ENCODE measurements at places on chromosomes 7 and 10.

DNA sequence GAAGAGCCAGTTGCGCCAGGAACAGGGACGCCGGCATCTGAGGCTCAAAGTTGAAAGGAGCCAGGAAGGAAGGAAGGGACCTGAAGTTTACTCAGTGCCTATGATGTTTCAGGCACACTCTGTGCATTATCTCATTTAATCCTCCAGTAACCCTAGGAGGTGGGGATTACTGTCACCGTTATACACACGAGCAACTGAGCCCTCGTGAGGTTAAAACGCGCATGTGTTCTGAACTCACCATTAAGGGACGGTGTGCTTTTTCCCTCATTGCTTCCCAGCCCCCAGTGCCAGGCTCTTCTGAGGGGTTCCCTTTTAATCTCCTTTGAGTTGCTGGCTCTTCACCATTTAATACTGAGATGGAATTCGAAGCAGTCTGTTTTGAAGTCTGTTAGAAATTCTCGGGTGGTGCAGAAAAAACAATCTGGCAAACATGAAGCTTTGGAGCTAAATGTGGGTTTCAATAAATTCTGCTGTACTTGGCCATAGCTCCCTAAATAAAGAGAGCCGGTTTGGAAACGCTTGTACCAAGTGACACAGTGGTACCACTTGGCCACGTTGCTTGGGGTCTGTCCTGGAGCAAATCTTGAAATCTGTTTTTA is 102.2 kb downstream of the TAX1BP1 start:
- no peak for DNase-seq

DNA sequence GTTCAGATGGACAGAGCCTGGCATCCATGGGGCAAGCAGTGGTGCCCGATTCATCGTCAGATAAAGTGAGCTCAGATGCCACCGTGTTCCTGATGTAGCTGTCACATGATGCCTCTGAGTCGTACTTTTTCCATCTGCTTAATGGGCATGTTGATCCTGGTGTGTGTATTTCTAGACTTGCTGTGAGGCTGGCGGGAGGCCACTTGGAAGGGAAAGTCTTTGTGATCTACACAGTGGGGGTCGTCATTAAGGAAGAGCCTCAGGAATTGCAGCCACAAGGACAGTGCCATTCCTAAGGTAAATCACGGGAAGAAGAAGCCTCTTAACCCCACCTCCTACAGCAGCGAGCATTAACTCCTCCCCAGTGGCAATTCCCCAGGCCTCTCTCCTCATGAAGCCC is 63.0 kb downstream of the RGS10 start:
- DNase-seq: no peak

- no peak for DNase-seq
Measured at GRCh38 chr7:22715969-22716368, 11.0 kb upstream of the IL6 start.

- DNase-seq: no peak
Measured at GRCh38 chr10:111545861-111546605, 469.2 kb downstream of the ADRA2A start.

GRCh38 chr7:156147756-156148504 is 335.7 kb upstream of the SHH start:
- DNase-seq: no peak

- DNase-seq: no peak
Measured at GRCh38 chr10:78756604-78757343, 312.0 kb upstream of the ZMIZ1 start.

- DNase-seq: no peak
Measured at GRCh38 chr7:31958226-31958625, 112.0 kb downstream of the PDE1C start.

GRCh38 chr10:122642726-122643605 is 56.7 kb downstream of the C10orf120 start:
- no peak for DNase-seq

- DNase-seq: no peak
Measured at GRCh38 chr7:54961391-54961790, 57.4 kb upstream of the EGFR start.

DNA sequence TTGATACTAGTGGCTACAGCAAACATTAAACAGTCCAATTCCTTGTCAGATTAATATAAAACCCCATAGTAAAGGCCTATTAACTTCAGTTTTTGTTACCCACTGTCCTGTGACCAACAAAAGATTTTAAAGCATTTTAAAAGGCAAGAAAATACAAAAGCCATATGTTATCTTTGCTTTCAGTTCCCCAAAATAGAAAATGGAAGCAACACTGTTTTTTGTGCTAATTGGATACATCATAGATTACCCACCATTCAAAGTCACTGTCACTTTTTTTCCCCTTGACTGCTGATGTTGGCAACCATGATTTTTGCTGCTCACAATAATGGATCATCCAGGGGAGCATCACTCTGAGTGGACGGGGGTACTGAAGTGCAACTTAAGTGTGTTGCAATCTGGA is 52.4 kb upstream of the TMEM140 start:
- DNase-seq: no peak

DNA sequence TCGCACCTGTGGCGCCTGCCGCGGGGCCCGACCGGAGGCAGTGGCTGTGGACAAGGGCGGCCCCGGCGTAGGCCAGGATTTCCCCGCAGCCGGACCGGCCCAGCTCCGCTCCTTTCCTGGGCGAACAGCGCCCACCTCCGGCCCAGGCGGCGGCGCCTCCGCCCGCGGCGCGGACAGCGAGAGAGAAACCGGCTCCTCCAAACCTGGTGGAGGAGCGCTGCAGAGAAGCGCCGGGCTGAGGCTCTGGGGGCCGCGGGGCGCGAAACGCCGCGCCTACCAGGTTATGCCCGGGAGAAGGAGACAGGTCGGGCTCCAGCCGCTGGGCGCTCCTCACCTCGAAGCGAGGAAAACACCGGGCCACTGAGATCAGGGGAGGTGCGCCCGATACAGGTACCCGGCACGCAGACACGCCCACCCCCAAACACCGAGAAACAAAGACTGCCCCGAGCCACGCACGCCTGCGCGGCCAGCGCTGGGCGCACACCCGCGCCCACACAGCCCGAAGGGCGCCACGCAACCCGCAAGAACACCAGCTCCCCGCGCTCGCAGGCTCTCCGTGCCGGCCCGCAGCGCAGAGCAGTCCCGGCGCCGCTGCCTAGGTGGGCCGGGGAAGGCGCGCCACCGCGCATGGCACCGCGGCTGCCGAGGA is 3.3 kb downstream of the GRID1 start:
- no peak for DNase-seq

GRCh38 chr10:27801171-27801785 is 55.7 kb upstream of the MKX start:
- DNase-seq: no peak

DNA sequence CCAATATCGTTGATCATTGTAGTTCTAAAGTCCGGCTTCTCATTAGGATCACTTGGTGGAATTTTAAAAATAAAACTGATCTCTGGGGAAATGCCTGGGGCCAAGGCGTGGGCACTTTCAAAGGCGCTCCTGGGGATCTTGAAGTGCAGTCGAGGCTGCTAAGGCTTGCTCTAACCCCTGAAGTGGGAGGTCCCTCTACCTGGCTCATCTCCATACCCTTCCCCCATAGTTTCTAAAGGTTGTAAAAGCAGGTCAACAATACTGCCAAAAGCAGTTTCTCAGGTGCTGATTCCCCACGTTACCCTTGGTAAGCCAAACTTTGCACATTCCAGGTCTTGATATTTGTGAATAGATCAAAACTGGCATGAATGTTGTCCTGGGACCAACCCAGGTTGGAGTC is 79.0 kb upstream of the SP8 start:
- no peak for DNase-seq

DNA sequence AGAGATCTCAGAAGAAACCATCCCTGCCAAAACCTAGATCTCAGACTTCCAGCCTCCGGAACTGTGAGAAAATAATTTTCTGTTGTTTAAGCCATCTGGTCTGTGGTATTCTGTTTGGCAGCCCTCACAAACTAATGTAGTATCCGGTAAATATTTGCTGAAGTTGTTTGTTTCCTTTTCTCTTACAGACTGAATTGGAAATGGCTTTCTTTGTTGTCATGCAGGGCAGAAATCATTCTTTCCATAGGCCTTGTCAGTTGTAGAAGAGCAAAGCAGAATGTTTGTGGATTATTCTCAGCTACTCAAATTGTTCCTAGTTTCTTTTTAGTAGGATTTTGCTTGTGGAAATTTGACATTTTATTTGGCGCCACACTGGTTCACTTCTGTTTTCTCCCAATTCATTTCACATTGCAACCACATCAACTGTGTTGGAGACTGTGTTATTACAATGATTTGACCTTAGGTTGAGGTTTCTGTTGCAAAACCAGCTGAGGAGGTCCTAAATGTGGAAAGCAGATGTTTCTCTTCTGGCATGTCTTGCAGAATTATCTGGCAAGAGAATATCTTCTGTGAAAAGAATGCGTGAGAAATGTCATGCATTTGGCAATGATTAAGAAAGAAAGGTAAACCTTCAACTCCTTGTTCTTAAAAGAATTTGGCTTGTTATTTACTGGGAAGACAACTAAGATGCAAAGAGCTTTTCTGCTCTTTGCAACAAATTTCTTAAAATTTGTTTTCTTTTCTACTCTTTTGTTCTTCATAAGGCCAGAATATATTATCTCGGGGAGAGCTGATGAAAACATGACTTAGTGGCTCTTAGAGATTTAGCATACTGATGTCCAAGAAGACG is 25.8 kb downstream of the ACTA2 start:
- no peak for DNase-seq

GRCh38 chr10:122459561-122460273 is 1.6 kb upstream of the HTRA1 start:
- no peak for DNase-seq

DNA sequence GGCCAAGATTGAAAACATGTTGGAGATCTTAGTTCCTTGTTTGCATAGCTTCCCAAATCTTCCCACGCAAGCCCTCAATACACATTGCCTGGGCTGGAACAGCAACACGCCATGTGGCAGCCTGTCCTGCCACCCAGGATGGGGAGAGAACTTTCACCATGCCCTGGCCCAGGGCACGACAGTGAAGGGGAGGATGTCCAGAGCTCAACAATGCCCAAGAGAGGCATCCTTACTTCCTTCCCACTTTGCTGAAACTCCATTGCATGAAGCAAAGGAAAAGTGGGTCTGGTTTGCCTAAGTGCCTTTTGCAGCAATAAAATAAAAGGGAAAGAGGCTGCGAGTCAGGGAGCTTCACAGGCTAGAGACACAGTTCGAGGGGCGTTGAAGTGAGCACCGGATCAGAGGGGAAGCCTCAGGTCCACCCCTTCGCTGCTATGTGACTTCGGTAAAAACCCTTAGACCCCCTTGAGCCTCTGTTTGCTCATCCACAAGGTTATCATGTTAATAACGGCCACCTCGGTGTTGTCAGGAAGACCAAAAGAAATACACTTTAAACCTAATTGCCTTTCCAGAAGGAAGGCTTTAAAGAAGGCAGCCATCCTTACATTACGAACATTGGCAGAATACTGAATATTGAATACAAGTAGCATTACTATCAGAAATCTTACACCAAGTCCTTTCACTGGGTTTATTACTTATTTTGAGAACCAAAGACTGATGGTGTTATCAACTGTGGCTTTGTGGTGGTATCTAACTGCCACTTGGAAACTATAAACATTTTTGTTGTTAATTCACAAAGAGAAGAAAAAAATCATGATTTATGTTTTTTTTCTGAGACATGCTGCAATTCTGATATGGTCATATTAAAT is 133.3 kb downstream of the ICA1 start:
- no peak for DNase-seq

- no peak for DNase-seq
Measured at GRCh38 chr7:23434147-23434917, 36.0 kb downstream of the IGF2BP3 start.

DNA sequence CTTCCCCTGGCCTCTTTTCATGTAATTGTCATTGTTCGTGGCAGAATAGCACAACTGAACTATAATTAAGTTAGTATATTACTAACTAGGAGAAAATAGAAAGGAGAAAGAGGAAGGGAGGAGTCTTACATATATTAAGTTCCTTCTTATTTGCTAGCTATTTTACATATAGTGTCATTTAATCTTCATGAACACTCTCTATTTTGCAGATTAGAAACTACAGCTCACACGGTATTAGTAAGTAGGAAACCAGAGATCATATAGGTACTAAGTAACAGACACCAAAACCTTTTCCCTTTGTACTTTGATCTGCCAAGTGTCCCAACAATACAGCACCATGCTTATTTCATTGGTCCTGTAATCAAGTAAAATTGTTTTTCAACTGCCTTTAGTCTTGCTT is 202.4 kb upstream of the HPS1 start:
- no peak for DNase-seq

DNA sequence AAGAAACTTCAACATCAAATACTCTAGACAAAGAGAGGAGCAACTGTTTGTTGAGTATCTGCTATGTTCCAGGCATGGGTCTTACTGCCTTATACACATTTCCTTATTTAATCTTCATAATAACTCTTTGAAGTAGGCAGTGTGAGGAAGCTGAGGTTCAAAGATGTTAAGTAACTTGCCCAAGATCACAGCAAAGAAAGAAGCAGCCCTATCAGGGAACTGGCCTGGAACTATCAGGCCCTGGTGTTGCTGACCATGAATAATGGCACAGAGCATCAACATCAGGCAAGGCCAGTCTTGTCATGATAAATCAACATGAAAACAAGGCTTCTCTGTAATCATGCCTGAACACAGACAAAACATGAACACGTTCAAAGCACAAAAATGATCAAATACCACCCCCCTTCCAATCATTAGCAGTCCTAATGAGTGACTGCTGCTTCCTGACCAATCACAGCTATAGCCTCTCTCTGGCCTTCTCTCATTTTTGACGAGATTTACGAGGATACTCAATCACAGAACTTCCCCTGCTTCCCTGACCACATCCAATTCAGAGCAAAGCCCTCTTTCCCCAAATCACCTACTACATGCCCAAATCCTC is 2.3 kb downstream of the GSDME start:
- no peak for DNase-seq

GRCh38 chr7:23662124-23662983 is 17.6 kb upstream of the FAM221A start:
- no peak for DNase-seq

DNA sequence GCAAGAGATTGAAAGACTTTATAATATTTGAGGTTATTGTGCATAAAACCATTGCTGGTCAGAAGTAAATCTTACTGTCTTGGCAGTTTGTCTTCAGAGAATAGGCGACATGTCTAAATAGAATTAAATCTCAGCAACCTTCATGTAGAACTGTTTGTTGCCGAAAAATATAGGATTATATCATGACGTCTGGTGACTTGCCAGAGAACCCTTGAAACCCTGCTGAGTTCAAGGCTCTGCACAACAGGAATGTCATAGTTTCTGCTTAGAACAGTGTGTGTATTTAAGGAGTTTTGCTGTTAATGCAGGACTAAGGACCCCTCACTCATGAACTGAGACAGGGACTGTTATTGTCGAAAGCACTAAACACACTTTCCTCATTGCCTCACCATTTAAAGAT is 206.4 kb upstream of the ETV1 start:
- DNase-seq: no peak

- DNase-seq: no peak
Measured at GRCh38 chr10:33092596-33092995, 134.6 kb upstream of the ITGB1 start.

- no peak for DNase-seq
Measured at GRCh38 chr7:91436655-91437054, 172.4 kb downstream of the FZD1 start.
